ENCODE measurements at places on chromosomes 5 and 9.

DNA sequence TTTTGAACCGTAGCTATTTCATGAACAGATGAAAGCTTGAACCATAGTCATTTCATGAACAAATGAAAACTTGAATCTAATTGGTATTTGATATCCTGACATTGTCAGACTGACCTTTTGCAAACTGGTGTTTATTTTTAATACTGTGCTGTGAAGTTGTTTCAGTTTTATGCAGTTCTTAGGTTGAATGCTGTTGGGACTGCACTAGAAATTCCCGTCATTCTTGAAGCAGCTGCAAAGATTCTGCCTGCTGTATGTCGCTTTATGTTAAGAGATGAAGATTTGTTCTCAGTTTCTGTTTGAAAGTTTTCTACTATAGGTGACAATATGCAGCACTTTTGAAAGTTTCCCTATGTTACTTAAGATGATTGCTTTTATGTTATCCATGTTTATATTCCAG is 22.5 kb upstream of the FAM120AOS start:
- DNase-seq = no peak

DNA sequence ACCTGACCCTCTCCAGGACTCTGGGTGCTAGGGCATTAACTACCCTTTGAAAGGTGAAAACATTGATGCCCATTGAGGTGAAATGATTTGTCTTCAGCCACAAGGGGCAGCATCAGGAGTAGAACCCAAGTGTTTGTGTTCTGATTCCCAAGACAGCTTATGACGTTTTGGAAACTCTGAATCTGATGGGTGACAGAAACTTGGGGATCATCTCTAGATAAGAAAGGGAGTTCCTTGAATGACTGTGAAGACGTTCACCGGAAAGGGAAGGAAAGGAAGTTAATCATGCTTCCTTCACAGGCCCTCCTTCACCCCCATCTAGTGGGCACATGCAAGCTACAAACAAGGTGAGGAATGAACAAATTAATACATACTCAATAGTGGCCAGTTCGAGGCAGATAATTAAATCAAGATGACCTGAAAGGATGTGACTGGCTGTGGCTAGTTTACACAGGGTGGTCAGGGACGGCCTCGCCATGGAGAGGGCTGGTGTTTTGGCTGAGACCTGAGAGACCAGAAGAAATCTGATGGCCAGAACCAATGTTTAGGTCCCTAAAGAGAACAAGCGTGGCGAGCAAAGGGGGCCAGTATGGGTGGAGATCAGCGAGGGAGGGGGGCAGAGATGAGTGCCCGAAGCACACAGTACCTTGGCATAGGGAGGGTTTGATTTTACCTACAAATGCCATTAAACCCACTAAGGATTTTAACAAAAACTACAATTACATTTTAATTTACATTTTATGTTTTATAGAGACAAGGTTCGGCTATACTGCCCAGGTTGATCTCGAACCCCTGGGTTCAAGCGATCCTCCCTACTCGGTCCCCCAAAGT is 937 bp upstream of the SLC26A2 start:
- no peak for DNase-seq

GRCh38 chr5:133425222-133425621 is 187.1 kb downstream of the FSTL4 start:
- DNase-seq = no peak

DNA sequence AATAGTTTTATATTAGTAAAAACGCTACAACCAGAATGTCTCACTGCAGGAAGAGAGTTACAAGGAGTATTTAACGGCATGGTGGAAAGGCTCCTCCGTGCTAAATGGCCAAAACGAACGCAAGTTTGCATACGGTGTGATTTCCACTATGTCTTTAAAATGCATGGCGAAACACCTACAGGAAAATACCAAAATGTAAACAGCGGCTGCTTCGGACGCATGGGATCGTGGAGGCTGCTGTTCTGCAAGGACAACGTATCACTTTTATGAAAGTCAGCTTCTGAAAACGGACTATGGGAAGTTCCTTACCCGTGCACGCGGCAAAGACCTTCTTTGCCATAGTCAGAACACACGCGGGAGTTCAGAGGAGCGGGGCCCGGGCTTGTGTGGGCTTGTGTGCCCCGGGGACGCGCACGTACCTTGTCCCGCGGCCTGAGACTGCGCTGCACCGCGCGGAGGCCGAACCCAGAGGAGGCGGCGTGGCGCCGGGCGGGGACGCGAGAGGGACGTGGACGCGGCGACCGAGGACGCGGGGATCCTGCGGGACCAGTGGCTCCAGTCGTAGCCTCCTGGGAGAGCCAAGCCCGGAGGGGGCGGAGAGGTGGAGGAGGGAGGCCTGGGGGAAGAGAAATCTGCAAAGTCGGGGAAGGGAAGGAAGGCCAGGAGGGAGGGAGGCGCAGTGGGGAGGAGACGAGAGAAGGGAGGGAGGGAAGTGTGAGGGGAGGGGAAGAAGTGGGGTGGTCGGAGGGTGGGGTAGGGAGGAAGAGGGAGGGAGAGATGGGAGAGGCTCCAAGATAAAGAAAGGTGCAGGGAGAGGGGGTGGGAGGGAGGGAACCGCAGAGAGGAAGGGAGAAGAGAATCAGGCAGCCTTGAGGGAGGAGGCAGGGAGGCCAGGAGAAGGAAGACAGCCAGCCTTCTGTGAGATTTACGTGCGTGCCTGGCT is at the start of gene CMBL:
TSS of gene CMBL (minus strand) at position 697 of the 943 bp plus-strand sequence. CDS start 17,140 bp downstream, outside the sequence.
- no peak for DNase-seq

GRCh38 chr5:106646106-106646505 is 1024.6 kb downstream of the EFNA5 start:
- no peak for DNase-seq

- DNase-seq = no peak
These were observed 68.0 kb downstream of the ZNF366 start for GRCh38 chr5:72439192-72439591.

DNA sequence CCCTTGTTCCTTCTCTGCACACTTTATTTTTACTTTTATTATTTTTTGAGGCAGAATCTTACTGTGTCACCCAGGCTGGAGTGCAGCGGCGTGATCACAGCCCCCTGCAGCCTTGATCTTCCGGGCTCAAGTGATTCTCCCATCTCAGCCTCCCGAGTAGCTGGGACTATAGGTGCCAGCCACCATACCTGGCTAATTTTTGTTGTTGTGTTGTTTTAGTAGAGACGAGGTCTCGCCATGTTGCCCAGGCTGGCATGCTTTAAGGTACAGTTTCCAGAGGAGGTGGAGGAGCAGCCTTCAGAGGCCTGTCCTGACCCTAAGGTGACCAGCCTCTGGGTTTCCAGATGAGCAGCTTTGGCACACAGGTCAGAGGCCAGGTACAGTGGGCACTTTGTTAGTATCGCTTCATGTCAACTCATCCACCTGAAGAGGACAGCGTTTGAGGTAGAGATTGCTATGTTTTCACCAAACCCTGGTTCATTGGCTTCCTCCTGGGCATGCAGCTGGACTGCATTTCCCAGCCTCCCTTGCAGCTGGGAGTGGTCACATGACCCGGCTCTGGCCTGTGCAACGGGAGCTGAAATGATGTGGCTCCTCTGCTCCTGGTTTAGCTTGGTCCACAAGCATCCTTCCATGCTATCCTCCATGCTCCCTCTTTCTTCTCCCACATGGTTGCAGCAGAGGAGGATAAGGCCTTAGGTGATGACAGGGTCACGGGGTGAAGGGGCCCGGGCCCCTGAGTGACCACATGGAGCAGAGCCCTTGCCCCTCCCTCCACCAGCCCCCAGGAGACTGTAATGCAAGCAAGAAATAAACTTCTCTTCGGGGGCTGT is 139.3 kb upstream of the IER5L start:
- no peak for DNase-seq

DNA sequence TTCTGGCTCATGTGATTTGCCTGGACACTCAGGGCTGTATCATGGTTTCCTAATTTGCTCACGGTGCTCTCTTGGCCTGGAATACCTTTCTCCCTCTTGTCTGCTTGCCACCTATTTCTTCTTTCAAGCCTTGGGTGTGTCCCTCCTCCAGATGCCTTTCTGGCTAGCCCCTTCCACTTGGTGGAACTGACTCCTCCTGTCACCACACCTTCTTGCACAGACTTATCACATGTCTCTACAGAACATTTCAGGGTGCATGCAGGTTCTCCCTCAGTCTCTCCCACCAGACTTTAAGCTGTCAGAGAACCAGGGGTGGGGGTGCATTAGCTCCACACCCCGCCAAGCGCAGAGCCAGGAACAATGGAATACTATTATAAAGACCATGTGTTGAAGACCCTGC is 1.9 kb downstream of the TBC1D2 start:
- DNase-seq = no peak
